ENCODE measurements at places on chromosomes 6 and 20.

DNA sequence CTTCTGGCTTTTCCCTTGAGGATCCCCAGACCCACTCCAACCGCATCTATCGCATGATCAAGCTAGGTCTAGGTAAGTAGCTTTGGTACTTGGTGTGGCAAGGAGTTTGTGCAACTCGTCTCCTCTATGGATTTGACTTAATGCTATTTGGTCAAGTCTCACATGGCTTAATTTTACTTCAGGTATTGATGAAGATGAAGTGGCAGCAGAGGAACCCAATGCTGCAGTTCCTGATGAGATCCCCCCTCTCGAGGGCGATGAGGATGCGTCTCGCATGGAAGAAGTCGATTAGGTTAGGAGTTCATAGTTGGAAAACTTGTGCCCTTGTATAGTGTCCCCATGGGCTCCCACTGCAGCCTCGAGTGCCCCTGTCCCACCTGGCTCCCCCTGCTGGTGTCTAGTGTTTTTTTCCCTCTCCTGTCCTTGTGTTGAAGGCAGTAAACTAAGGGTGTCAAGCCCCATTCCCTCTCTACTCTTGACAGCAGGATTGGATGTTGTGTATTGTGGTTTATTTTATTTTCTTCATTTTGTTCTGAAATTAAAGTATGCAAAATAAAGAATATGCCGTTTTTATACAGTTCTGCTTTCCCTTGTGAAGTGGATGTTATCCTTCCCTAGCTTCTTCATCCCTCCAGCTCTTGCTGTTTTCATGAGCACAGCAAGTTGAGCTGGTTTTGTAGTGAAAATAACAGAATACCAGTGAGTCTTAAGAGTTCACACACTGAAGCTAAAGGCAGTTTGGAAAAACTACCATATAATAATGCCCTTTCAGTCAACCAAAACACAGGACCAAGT is 3.8 kb downstream of the SLC35B2 start:
- no peaks in the 10 kb centered on the region for H3K27me3 ChIP-seq
- no peak for DNase-seq
- peaks cover 36% of the 10 kb centered on the region for H3K36me3 ChIP-seq
- H3K4me3 ChIP-seq: no peak overlapping the region

DNA sequence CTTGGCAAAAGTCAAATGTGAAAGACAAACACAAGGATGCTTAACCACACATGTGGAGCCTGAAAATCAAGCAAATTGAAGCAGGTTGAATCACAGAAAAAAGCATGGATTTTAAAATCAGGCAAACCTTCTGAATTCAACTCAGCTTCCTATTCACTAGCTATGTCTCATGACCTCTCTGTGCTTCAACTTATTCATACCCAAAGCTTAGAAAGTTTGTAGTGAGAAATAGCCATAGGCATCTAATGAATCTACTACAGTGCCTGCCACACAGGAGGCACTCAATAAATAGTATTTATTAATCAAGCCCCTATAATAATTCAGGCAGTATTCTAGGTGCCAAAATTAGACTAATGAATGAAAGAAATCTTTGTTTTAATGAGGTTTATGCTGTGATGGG is 112.2 kb upstream of the TNFAIP3 start:
- no peak overlapping the region for H3K27ac ChIP-seq
- no peaks in the 10 kb centered on the region for H3K27me3 ChIP-seq
- no peaks in the 10 kb centered on the region for H3K36me3 ChIP-seq
- DNase-seq: no peak

DNA sequence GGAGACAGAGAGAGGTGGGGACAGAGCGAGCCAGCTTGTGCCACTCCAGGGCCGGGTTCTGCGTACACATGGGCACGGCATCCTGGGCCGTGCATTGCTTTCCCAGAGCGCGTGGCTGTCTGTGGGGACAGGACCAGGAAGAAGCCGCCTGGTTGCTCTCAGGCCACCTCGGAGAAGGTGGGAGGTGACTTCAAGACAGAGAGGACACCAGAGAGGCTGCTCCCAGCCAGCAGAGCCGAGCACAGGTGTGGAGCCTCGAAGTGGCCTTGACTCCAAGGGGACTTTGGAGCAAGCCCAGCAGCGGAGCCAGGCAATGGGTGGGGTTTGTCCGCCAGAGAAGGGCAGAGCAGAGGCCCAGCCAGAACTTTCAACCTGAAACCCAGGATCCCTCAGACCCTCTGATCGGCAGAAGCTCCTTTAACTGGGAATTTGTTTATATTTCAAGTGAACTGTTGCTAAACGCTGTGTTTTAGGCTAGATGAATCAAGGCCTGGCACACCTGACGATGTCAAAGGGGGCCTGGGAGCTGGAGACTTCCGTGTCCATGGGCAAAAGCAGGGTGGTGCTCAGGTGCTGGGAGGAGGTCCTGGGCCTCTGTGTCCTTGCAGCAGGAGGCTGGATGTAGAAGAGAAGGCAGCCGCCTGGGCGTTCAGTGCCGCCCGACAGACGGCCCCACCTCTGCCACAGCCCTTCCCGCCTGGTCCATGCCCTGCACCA is 262.1 kb downstream of the DLL1 start:
- no peaks in the 10 kb centered on the region for H3K27me3 ChIP-seq
- H3K4me1 ChIP-seq: peaks cover 2% of the 10 kb centered on the region
- H3K4me3 ChIP-seq: no peak overlapping the region
- no peak for DNase-seq
- H3K27ac ChIP-seq: no peak overlapping the region

- no peak overlapping the region for H3K27ac ChIP-seq
Measured at GRCh38 chr20:54218470-54218869, 10.6 kb downstream of the PFDN4 start.

- peaks cover 3% of the 10 kb centered on the region for H3K4me1 ChIP-seq
- H3K27me3 ChIP-seq: no peaks in the 10 kb centered on the region
- peak overlapping the region; percentile 52 for H3K4me3 ChIP-seq
- no peaks in the 10 kb centered on the region for H3K36me3 ChIP-seq
- no peak for DNase-seq
- H3K27ac ChIP-seq: peak overlapping the region; percentile 24
Measured at GRCh38 chr6:27889628-27890444, 22.4 kb downstream of the OR2B2 start.

DNA sequence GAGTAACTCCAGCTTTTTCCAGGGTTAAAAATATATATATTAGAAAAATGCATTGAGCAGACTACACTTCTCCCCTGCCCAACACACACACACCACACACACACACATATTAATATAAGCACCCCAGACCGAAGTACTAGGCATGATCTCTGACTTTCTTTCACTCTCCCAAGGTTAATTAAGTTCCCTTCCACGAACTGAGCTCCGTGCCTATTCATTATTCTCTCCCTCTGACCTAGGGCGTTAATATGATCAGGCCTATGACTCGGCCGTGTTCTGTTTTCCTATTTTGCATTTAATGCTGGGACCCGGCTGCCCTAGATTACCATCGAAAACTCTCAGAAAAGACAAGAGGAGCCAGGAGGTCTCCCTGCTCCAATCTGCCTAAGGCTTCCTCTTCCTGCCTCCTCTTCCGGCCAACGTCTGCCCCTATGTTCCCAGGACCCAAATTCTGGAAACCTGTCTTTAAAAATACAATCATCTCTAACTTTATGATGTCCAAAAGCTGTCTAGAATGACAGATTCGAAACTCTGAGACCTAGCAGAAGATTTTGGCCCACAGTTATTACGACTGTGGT is 6.1 kb upstream of the POU3F2 start:
- peaks cover 87% of the 10 kb centered on the region for H3K27me3 ChIP-seq
- H3K4me1 ChIP-seq: peaks cover 6% of the 10 kb centered on the region
- DNase-seq: no peak
- no peaks in the 10 kb centered on the region for H3K36me3 ChIP-seq
- no peak overlapping the region for H3K27ac ChIP-seq

GRCh38 chr20:31706607-31707257 is 15.9 kb downstream of the BCL2L1 start:
- peaks cover 11% of the 10 kb centered on the region for H3K4me1 ChIP-seq
- peak; percentile 40 for DNase-seq
- no peak overlapping the region for H3K4me3 ChIP-seq
- H3K27ac ChIP-seq: no peak overlapping the region
- peaks cover 15% of the 10 kb centered on the region for H3K36me3 ChIP-seq

DNA sequence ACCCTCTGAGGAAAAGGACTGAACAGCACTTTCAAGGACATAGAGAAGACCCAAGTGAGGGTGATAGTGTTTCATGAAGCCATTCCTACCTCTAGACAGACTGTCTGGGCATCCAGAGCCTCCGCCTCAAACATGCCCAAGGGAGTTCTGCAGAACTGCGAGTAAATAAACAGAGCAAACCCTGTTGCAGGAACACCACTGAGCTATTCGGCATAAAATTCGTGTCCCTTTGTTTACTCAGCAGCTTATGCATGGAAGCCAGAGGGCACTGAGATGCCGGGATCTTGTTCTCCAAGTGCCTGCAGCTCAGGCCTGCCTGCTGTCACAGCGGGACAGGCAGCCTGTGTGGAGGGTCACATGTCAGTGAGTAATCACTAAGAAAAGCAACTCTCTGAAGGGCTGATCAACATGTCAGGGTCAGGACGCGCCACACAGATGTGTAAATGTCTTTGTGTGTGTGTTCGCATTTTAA is 164.9 kb upstream of the HEY2 start:
- H3K27ac ChIP-seq: no peak overlapping the region
- no peak overlapping the region for H3K4me3 ChIP-seq
- H3K36me3 ChIP-seq: no peaks in the 10 kb centered on the region
- no peaks in the 10 kb centered on the region for H3K4me1 ChIP-seq

DNA sequence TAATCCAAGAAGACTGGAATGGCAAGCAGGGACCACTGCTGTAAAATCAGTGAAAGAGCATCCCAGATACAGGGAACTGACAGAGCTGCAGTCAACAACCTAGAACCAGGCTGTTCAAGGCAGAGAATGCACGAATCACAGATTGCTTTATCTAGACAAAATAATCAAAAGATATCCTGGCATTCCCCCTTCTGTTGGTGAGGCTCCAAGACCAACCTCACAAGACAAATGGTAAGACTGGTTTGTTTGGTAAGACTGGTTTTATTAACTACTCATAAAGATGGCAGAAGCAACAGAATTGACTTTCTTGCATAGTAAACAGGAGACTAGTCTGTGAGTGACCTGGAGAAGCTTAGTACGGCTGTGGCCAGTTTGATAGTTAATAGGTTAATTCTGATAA is 88.8 kb upstream of the AHI1 start:
- H3K27ac ChIP-seq: no peak overlapping the region
- H3K4me3 ChIP-seq: no peak overlapping the region
- peaks cover 2% of the 10 kb centered on the region for H3K4me1 ChIP-seq
- H3K36me3 ChIP-seq: no peaks in the 10 kb centered on the region
- H3K27me3 ChIP-seq: no peaks in the 10 kb centered on the region

DNA sequence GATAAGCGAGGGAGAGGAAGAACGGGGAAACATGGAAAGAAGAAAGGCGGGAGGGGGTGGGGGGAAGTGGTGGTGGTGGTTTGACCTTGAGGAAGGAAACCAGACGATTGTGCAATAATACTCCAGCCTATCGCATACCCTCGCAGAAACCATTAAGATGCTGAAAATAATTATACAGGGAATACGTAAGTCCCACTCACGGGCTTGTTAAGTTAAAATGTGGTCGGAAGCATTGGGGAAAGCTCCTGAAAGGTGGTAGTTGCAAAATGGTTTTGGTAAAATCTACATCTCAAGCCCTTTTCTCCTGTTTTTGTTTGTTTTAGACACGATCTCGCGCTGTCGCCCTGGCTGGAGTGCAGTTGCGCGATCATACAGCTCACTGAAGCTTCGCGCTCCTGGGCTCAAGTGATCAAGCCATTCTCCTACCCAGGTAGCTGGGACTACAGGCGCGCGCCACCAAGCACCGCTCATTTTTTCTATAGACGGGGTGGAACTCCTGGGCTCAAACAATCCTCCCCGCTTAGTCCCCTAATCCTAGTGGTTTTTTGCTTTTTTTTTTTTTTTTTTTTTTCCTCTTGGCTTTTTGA is 128.9 kb upstream of the ZNF184 start:
- H3K4me1 ChIP-seq: no peaks in the 10 kb centered on the region
- H3K27ac ChIP-seq: no peak overlapping the region
- DNase-seq: no peak

GRCh38 chr6:109897561-109898080 is 80.5 kb upstream of the GPR6 start:
- no peaks in the 10 kb centered on the region for H3K36me3 ChIP-seq
- no peak for DNase-seq
- no peak overlapping the region for H3K27ac ChIP-seq
- H3K4me3 ChIP-seq: no peak overlapping the region

DNA sequence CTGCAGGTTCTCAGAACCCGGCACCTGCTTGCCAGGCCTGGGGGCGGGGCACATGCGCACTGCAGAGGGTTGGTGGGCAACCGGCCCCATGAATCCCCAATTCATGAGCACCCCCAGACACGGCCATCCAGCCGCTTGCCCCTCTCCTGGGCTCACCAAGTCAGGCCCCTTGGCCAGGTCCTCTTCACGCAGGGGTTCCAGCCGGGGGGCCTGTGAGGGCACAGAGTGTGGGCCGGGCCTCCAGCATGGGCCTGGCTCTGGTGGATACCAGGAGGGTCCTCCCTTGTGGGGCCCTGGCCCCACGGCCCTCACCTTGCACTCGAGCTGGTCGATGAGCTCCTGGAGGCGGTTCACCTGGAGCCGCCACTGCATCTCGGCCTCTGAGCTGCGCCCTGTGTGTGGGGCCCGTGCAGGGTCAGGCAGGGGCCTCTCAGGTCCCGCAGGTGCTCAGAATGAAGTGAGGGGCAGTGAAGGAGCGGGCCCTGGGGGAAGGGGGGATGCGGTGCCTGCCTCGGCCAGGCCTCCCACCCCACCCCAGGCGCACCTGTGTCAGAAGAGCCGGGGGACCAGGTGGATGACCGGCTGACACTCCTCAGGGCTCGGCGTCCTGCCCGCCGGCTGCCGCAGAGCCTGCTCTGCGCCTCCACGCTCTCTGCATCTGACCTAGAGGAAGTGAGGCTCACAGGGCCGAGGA is 2.6 kb upstream of the C20orf144 start:
- H3K4me3 ChIP-seq: no peak overlapping the region
- no peaks in the 10 kb centered on the region for H3K27me3 ChIP-seq
- H3K4me1 ChIP-seq: peaks cover 10% of the 10 kb centered on the region
- no peak overlapping the region for H3K27ac ChIP-seq
- DNase-seq: no peak
- peaks cover 4% of the 10 kb centered on the region for H3K36me3 ChIP-seq

DNA sequence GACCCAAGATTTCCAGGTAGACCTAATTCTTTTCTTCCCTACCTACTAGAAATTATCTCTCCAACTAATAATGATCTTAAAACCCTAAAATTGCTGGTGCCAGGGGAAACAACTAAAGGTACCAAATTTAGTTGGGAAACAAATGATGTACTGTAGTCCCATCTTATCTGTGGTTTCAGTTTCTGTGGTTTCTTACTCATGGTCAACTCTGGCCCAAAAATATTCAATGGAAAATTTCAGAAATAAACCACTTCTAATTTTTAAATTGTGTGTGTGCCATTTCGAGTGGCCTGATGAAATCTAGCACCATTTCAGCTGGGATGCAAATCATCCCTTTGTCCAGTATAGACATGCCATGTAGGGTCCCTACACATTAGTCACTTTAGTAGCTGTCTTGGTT is 475.2 kb upstream of the EPHA7 start:
- no peak for DNase-seq
- no peaks in the 10 kb centered on the region for H3K27me3 ChIP-seq
- no peaks in the 10 kb centered on the region for H3K36me3 ChIP-seq
- no peak overlapping the region for H3K4me3 ChIP-seq

- no peaks in the 10 kb centered on the region for H3K4me1 ChIP-seq
- H3K36me3 ChIP-seq: no peaks in the 10 kb centered on the region
- no peak overlapping the region for H3K27ac ChIP-seq
- H3K27me3 ChIP-seq: no peaks in the 10 kb centered on the region
- no peak for DNase-seq
- H3K4me3 ChIP-seq: no peak overlapping the region
Measured at GRCh38 chr6:146593986-146594385, 4.8 kb upstream of the ADGB start.
